Stimulated activated CD4-positive, alpha-beta T cell treated with anti-CD3 and anti-CD28 coated beads, Interleukin-1b, Interleukin-23, amount 100 ng/mL, for 24 hours (primary cell): ENCODE measurements at places on chromosomes 7 and 10.
A peak's percentile ranks its signal among the peaks of the same experiment; 100 is the strongest.

DNA sequence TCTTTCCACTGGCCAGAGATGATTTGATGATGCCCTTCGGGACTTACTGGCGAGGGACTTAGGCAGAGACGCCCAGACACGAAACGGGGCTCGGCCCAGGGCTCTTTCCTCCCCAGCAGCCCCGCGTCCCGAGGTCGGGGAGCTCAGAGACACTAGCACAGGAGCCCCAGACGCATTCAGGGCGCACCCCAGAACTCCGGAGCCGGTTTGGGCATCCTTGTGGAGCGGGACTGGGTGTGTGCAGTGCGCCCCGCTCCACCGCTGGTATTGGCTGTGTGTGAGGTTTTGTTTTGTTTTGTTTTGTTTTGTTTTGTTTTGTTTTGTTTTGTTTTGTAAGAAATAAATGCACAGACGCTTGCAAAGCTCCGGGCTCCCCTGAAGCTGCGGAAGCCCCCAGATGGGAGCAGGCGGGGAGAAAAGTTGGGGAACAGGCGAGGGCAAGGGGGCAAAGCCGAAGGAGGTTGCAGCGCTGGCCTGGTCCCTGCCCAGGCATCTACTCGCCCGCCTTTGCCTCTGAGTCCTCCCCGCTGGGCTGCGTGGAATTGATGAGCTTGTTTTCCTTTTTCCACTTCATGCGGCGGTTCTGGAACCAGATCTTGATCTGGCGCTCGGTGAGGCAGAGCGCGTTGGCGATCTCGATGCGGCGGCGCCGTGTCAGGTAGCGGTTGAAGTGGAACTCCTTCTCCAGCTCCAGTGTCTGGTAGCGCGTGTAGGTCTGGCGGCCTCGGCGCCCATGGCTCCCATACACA is 1.9 kb upstream of the HOXA5 start:
- no peak for DNase-seq

- DNase-seq = no peak
Observed at GRCh38 chr7:68009716-68010115, 1013.1 kb downstream of the TYW1 start.

- no peak for DNase-seq
Observed at GRCh38 chr10:32266566-32266965, 80.4 kb downstream of the EPC1 start.

- DNase-seq = no peak
Observed at GRCh38 chr7:25725451-25725850, 426.5 kb upstream of the NFE2L3 start.

DNA sequence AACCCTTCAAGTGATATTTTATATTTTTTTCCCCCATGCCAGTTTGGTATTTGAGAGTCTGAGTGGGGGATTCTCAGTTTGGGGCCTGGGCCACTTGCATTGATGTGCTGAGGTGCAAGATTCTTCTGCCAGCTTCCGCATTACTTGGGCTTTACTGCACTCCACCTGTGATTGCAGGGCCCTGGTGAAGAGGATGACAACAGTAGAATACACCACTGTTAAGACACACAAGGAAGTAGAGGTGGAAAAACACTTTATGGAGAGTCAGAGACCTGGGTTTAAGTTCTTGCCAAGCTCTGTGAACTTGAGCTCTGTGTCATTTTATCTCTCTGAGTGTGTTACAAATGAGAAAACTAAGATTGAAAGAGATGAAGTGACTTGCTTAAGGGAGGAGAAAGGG is 209.4 kb downstream of the LRMDA start:
- no peak for DNase-seq

GRCh38 chr7:68866200-68866570 is 732.1 kb upstream of the AUTS2 start:
- no peak for DNase-seq

DNA sequence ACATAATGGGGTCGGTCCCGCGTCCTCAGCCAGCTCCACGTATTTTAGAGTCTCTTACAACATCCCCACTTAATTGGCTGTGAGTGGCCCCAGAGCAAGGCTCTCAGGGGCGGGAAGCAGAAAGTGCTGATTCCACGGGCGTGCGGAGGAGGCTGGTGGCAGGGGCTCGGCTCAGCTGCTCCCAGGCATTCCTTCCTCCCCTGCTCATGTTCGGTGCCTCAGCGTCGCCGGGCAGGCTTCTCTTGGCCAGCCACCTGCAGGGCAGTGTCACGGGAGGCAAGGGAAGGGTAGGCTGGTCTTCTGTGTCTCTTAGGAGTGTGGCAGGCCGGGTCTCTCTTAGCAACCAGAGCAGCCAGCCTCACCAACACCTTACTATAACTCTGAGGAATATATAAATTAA is 33.8 kb downstream of the IL15RA start:
- DNase-seq = no peak

DNA sequence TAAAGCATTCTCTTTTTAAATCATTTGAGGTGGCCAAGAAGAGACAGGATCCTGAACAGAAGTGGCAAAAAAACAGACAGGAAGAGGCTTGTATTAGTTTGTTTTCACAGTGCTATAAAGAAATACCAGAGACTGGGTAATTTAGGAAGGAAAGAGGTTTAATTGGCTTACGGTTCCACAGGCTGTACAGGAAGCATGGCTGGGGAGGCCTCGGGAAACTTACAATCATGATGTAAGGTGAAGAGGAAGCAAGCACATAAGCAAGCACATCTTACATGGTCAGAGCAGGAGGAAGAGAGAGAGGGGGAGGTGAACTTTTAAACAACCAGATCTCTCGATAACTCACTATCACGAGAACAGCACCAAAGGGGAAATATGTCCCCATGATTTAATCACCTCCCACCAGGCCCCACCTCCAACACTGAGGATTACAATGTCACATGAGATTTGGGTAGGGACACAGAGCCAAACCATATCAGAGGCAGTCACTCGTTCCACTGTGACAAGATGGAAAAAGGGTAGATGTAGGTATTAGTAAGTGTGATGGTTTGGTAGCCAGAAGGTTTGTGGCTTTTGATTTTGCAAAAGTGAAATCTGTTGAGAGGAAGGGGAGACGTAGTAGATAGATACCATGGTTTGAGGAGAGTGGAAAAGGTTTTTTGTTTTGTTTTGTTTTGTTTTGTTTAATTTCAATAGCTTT is 5.1 kb downstream of the MSRB2 start:
- no peak for DNase-seq

DNA sequence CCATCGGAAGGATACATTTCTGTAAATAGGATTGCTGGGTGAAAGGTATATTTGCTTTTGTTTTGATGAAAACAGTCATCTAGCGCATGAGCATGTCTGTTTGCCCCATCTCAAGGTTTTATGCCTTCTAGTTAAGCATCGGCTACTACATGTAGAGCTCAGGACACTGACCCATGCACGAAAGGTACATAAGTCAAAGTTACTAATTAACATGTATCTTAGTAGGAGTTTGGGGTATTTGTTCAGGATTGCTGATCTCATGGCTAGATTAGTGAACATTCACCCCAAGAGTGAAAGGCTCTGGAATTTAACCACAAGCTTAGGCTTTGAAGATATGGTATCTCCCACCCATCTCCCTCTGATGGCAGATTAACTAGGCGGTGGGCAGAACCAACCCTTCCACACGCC is 91.5 kb downstream of the RBM20 start:
- no peak for DNase-seq

- DNase-seq = no peak
Observed at GRCh38 chr7:38828026-38828425, 81.0 kb downstream of the VPS41 start.

- DNase-seq = no peak
Observed at GRCh38 chr7:133830081-133830480, 297.1 kb upstream of the LRGUK start.

GRCh38 chr10:70820976-70821750 is 5.4 kb downstream of the SGPL1 start:
- DNase-seq = no peak

GRCh38 chr7:32587411-32587948 is 92.2 kb downstream of the AVL9 start:
- no peak for DNase-seq

DNA sequence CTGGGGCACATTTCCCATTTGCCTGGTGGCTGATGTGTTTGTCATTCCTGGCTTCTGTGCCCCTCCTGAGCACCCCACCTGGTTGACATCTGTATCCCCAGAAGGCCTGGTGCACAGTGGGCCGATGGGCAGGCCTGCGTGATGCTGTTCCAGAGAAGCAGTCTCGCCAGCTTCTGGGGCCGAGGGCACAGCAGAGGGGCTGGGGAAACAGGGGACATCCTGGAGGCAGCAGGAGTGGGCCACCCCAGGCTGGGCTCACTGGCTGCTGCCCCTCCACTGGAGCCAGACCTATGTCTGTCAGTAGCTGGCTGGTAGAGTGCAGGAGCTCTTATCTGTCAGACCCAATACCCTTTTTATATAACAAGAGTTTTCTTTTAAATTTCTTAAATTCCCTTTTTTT is 896 bp upstream of the MYL7 start:
- DNase-seq = no peak

- no peak for DNase-seq
Observed at GRCh38 chr7:144386741-144387140, 16.8 kb downstream of the NOBOX start.

DNA sequence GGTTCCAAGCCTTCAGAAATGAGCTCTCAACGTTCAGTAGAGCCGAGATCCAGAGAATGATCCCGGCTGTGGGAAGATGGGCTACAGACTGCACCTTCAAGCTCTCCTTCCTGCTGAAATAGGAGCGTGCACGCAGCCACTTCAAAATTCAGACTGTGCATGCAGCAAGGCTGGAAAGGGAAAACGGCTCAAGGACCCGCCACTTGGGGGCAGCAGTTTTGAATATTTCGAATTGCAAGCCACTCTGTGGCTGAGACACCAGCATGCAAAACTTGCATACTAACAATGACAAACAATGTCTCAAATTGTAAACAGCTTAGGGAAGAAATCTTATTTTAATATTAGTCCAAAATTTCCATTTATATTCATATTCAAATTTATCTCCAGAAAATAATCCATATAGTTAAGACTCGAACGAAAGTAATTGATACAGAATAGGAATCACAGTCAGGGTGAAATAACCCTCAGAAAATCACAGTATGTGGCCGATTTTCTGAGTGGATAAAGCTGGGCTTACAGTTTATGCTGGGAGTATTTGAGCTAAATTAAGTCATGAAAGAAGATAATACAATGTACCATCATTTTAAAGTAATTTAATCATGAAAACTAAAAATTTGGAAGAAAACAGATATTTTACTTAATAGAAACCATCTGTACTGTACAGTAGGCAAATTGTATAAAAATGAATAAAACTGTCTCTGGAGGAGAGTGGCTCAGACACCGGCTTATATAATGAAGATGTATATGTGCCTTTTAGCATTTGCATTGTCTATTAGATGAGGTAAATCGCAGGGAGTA is 137.9 kb upstream of the MKI67 start:
- DNase-seq = peak; percentile 2

DNA sequence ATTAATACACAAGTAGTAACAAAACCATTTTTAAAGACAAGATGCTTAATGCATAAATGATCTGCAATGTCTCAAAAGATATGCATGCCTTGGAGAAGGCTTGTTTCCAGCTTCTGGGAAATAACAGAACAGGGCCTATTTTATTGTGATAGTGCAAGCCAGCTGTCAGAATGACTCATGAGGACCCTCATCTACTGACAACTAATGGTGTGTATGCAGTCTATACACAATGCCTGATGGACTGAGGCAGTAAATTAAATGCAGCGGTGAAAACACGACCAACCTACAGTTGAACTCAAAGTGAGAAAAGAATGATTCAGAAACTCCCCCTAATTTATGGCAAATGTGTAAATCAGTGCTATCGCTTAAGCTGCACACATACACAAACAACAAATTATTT is 46.3 kb downstream of the VPS41 start:
- DNase-seq = no peak

GRCh38 chr7:64618785-64619456 is 47.0 kb upstream of the ZNF107 start:
- DNase-seq = no peak

DNA sequence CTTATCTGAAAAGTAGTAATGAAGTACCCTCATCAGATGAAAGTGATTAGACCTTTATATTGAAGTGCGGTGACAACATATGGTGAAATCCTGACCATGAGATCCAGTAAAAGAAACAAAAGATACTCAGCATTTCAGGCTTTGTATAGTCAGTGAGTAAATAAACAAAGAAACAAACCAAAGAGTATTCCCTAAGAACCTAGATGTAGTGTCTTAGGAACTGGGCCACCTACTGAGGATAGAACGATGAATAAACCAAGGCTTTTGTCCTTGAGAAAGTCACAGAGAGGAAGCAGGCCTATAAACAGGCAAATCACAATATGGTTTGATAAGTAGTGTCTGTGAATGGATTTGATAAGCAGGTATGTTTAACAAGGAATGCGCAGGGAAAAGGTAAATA is 46.2 kb downstream of the ZNF277 start:
- DNase-seq = no peak

GRCh38 chr7:135321556-135321955 is 87.9 kb downstream of the STRA8 start:
- no peak for DNase-seq

DNA sequence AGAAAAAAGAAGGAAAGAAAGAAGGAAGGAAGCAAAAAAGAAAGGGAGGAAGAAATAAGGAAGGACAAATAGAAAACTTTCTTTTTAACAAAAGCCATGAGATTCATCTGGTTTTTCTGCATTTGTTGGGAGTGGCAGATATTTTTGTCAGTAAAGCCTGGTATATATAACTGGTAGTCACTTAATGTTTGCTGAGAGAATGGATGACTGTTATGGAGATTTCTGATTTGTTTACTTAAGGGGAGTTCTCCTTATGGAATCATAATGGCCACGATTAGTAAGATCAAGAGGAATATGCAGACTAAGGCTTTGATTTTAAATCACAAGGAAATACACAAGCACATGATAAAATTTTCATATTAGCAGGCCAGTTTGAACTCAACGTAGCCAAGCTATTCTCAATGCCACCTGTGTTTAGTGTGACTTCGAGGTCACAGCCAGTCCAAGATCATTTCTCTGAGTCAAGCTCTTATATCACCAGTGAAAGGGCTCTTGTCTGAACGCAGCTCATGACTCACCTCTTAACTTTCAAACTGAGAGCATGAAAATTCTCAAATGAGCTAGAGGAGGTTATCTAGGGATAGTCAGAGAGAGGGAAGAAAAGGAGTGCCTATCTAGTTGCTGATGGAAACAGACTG is 445.1 kb upstream of the ZMIZ1 start:
- DNase-seq = no peak

DNA sequence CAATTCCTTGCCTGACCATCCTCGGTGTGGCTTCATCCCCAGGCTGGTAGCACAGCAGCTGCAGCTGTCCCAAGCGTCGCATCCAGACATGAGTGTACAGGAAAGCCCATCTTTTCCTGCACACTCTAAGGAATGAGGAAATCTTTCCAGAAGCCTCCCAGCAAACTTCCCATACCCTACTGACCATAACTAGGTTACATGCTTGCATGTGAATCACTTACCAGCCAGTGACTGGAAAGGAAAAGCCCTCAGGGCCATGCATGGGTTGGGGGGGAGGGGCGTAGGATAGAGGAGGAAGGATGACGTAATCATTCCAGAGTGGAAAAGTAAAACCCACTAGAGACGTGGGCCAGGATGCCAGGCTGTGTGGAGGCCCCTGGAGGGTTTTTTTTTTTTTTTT is 18.9 kb upstream of the ZNF212 start:
- no peak for DNase-seq

DNA sequence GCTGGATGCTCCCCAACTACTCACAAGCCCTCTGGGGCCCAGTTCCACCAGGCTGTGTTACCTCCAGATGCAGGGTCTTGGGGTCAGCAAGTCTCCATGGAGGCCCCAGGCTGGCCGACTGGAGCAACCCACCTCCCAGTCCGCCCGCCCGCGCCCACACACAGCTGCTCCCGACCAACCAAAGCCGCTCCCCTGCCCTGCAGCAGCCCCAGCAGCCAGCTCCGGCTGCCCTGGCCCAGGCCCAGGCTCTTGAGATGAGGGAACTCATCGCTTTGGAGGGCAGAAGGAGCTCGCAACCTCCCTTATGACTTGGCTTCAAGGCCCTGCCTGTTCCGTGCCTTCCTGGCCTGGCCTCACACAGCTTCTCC is 47.2 kb downstream of the LRRC20 start:
- DNase-seq = no peak
